Brain (organoid and tissue), 16 donors: ENCODE measurements at places on chromosomes 12 and 14.

DNA sequence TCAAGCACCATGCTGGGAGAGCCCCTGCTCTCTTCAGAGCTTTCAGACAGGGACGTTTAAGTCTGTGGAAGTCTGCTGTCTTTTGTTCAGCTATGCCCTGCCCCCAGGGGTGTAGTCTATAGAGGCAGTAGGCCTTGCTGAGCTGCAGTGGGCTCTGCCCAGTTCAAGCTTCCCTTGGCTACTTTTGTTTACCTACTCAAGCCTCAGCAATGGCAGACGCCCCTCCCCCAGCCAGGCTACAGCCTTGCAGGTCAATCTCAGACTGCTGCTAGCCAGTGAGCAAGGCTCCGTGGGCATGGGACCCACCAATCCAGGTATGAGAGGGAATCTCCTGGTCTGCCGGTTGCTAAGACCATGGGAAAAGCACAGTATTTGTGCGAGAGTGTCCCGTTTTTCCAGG lies 37.4 kb upstream of the C12orf71 start:
- no peak for DNase-seq

DNA sequence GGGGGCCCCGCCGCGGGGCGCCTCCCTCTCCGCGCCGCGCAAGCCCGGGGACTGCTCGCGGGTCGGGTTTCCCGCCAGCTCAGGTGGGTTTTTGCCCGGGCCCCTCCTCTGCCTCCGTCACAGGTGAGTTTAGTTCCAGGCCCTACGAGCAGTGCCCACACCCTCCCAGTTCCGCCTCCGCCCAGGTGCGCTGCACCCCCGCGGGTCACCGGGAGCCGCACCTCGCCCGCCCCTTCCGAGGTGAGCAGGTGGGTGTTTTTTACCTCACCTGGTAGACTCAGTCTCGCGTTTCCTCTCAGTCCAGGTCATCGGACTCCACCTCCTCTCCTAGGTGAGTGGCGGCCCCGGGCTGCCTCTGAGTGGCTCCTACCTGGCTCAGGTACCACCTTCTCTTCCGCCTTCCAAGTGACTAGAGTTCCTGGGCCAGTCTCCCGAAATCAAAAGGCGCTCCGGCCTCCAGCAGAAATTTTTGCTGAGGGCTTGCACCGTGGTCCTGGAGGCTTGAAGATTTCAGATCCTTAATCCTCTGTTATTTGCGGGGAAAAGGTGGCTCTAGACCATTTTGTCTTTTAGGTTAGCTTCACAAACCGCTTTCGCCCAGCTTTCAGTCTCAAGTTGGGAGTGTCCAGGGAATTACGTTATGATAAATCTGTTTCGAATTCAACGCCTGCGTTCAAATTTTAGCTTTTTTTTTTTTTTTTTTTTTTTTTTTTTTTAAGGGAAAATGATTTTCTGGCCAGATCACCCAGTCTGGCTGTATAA lies at the start of gene TMEM30B:
Gene TMEM30B (minus strand): TSS at position 153 of the 762 bp plus-strand sequence. CDS start 191 bp downstream, outside the sequence.
- DNase-seq: no peak

GRCh38 chr12:43937947-43938346 lies 102.1 kb downstream of the TMEM117 start:
- no peak for DNase-seq

DNA sequence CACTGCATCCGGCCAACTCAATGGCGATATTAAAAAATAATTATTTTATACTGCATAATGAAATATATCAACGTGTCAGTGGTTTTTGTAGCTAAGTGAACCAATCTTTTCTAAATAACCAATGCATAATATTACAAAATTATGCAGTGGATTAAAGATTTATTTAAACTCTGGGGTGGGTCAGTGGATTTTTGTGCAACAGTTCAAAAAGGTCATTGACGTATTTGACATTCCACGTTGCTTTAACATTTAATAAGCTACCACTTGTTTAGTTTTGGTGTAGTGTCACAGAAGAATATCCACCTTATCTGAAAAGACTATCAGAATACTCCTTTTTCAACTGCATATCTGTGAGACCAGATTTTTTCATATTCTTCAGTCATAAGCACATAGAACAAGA lies 2.6 kb downstream of the ZC3H14 start:
- no peak for DNase-seq

DNA sequence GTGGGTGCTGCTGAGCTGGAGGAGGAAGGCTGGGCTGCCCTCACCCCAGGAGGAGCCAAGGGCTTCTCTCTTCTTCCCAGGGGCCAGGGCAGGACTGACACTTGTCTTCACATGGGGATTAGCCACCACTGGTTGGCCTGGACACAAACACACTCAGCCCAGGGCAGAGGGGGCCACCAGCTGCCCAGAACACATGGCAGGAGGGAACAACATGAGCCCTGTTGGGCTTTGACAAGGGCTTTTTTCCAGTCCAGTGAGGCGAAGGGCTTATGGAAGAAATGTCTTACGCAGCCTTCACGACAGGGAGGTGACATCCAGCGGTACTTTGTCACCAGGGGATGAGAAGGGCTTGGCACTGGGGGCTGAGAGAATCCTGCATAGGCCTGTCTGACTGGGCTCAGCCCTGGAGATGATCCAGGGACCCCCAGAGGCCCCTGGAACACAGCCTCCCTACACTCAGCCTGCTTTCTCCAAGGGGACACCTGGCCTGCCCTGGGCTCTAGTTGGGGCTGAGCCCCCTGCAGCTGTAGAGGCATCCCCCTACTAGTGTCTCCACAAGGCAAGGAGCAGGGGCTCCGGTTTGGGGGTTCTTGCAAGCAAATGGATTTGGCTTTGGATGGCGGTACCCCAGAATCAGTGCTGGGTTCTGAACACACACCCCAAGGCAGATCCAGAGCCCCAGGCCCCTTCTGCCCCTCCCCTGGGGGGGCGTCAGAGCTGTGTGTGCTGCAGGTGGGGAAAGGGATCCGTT lies 18.9 kb downstream of the ARL6IP4 start:
- DNase-seq: no peak

GRCh38 chr14:33449268-33449667 lies 501.6 kb downstream of the EGLN3 start:
- no peak for DNase-seq

GRCh38 chr14:65892315-65892714 lies 479.8 kb downstream of the FUT8 start:
- DNase-seq: no peak

- DNase-seq: no peak
Measured at GRCh38 chr12:8828257-8829124, 6.1 kb downstream of the A2ML1 start.

DNA sequence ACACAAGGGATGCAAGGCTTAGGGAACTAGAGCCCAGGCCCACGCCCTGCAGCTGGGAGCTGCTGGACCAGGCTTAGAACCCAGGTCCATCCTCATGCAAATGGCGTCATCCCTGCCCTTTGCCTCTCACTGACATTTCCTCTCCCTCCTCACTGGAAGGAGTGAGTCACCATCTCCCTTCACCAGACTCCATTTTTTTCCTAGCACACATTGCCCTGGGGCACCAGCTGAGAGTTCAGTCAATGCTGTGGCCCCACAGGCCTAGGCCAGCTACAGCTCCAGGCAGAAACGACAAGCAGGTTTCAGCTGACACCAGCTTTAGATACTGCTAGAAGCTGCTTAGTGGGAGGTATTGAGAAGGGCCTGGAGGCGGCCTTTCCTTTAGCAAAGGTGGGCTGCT lies 98.9 kb downstream of the RIMBP2 start:
- no peak for DNase-seq

DNA sequence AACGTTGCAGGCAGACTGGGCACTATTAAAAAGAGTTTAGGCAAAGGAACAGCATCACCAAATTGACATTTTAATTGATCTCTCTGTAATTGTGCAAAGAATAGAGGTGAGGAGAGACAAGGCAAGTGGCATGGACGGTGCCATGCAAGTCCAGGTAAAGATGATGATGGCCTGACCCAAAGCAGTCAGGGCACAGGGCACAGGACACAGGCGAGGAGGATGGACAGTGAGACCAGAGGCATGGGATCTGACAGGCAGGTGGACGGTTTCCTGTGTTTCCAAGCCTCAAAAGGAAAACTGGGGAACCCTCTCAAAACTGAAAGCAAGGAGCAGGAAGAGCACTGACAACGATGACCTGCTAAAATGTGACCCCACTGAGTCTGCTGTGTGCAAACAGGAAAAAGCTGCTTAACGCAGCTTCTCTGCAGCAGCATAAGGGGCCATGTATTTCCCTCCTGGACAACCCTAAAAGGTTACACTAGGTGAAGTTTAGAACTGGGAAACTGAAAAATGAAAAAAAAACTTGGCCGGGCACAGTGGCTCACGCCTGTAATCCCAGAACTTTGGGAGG lies 50.9 kb downstream of the CLIP1 start:
- no peak for DNase-seq

DNA sequence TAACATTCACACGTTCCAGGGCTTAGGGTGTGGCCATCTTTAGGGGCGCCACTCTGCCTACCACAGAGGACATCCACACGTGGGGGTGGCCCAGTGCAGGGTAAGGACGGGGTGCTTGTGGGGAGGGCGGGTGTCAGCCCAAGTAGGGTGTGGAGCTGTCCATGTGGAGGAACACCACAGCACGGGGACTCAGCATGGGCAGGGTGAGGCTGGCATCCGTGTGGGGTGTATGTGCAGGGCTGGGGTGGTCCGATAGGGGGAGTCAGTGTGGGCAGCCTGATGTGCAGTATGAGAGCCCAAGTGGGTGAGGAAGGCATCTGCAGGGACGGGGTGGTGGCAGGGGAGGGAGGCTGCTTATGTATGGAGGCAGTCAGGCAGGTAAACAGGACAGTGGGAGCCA lies 17.7 kb downstream of the PSMC1 start:
- no peak for DNase-seq

- DNase-seq: no peak
Measured at GRCh38 chr14:77071938-77072388, 26.1 kb upstream of the CIPC start.
